ENCODE measurements at places on chromosomes 2 and 18.

DNA sequence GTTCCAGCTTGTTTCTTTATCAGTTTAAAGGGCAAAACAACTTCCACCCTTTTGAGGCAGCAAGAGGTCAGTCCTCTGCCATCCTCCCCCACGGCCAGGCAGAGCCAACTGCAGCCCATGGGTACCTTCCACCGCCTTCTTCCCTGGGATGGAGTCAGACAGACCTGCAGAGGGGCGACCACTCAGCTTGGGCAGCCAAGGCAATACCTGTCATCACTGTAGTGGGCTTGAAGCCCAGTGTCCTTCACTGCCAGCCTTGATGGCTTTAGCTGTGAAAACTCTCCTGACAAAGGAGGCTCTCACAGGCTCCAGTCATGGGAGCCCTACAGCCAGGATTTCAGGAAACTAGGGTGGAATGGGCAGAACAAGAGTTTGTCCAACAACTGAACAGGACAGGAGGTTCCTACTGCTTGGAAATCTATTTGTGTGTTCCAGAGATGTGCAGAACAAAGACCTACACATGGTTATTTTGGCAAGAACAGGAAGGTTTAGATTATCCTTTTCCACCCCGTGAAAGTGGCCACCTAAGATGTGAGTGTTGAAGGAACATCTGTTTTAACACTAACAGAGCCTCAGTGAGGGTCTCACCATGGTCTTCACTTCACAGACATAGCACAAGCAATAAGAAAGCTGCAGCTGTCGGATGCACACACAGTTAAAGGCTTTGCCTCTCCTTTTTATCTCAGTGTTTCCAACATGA, 93.9 kb upstream of the RMDN2 start:
- no peak for DNase-seq

DNA sequence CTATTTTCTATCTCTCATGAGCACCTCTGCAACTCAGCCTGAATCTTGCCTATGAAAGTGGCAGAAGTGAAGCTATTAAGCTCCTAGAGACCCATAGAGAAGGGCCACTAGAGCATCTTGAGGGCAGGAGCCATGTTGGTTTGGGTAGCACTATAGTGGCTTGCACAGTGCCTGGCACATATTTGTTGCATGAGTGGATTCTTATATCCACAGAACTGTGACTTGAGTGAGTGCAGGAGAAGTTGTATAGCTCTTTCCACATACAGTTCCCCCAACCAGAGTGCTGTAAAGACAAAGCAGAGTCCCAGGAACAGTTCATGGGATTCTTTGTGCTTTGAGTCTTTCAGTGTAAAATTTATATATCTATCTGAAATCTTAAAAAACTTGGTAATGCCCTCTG, 205.5 kb upstream of the FOSL2 start:
- no peak for DNase-seq

GRCh38 chr2:62202019-62202722, 6.3 kb downstream of the B3GNT2 start:
- no peak for DNase-seq

GRCh38 chr2:182186132-182186735, 200.6 kb downstream of the PPP1R1C start:
- DNase-seq, result no peak

DNA sequence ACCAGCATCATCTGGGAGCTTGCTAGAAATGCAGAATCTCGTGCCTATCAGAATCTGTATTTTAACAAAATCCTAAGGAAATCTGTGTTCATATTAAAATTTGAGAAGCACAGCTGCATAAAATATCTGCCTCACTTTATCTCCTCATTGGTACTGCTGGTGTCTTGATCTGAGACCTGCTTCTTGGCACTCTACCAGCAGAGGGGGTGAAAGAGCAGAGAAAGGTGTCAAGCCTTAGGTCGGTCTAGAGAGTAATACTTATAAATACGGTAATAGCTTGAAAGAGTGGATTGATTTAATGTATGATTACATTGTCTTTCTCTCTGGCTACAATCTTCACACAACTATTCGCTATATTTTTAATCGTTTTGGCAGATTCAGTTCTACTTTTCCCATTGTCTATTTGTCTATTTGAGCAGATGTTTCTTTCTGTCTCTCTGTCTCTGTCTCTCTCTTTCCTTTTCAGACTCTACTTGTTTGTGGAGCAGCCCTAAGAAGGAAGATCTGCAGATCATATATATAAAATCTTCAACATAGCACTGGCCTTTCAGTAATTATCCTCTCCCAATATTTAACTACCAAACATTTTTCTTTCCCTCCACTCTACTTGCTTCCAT, 1.7 kb upstream of the GCG start:
- DNase-seq, result peak; percentile 24

Data from activated CD8-positive, alpha-beta memory T cell treated with anti-CD3 and anti-CD28 coated beads for 1 hour (primary cell).